Cardiac septum (tissue), 1 donor: ENCODE measurements at places on chromosomes 11 and 22. TPM values are rescaled to one million over a fixed set of nuclear protein-coding genes. Genes with fewer than 3 reads are reported as not detected.

The BBOX1 gene
- total RNA-seq, result not detected

The GALR3 gene
- total RNA-seq, result not detected

- DNase-seq, result peak; percentile 51
Observed at GRCh38 chr11:34234086-34234740, 123.6 kb downstream of the ABTB2 start.

DNA sequence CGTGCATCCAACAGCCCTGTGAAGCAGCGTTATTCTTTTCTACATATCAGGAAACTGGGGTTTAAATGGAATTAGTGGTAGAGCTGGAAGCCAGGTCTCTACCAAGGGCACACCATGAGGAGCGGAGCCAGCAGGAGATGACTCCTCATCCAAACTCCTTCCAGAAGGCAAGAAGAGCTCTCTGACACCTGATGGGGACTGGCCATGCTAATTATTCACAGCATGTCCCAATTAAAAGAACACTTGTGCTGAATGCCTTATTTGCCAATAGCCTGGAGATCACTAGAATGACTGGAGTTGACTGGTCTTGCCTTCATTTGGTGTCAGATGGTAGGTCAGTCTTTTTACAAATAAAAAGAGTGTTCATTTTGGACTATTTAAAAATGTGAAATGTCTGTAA is 32.9 kb upstream of the SLN start:
- DNase-seq, result no peak

DNA sequence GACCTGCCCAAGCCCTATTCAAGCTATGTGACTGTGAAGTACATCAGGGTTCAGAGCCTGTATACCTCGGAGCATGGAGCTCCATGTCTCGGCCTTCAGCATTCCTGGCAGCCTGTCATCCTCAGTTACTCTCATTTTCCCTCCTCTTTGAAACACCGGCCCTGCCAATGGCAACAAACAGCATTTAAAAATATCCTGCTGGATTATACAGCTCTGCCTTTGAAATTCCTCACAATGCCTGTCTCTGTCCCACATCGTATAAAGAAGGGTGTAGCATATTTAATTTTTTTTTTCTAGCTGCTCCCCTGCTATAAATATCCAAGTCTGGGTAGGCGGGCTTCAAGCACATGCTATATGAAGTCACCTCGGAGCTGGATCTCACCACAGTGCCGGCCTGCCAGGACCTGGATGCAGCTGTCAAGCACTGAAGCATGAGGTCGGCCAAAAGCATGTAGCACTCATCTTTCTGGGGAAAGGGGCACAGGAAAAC is 11.8 kb downstream of the ABTB2 start:
- DNase-seq, result no peak

GRCh38 chr22:29202212-29203192 is 3.2 kb upstream of the EMID1 start:
- DNase-seq, result no peak

DNA sequence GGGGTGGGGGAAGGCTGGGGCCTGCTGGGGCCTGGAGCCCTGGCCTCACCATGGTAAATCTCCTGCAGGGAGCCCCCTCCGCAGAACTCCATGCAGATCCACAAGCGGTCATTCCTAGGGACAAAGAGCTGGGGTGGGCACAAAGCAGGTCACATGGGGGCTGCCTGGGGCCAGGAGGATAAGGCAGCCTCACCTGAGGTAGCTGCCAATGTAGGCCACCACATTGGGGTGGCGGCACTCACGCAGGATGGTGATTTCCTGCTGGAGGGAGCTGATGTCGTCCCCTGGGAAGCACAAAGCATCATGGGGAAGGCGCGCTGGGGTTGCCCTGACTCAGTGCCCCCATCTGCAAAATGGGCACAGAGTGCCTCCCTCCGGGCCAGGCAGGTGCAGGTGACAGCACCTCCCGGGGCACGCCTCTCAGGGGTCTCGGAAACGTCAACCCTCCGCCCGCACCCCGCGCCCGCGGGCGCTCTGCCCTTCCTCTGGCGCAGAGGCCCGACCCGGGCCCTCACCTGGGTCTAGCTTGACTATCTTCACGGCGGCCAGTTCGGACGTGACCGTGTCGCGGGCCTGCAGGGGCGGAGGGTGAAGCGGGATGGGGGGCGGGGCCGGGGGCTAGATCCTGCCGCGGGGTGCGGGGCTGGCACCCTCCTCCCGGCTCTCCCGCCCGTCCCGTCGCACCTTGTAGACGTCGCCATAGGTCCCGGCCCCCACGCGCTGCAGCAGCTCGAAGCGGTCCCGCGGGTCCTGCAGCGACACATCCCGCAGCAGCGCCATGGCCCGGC is 450 bp downstream of the MAP4K2 start:
- no peak for DNase-seq

- DNase-seq, result peak; percentile 89
Observed at GRCh38 chr11:2531277-2531986, 86.6 kb downstream of the KCNQ1 start.

- DNase-seq, result no peak
Observed at GRCh38 chr11:111378185-111378860, 752 bp downstream of the POU2AF1 start.

DNA sequence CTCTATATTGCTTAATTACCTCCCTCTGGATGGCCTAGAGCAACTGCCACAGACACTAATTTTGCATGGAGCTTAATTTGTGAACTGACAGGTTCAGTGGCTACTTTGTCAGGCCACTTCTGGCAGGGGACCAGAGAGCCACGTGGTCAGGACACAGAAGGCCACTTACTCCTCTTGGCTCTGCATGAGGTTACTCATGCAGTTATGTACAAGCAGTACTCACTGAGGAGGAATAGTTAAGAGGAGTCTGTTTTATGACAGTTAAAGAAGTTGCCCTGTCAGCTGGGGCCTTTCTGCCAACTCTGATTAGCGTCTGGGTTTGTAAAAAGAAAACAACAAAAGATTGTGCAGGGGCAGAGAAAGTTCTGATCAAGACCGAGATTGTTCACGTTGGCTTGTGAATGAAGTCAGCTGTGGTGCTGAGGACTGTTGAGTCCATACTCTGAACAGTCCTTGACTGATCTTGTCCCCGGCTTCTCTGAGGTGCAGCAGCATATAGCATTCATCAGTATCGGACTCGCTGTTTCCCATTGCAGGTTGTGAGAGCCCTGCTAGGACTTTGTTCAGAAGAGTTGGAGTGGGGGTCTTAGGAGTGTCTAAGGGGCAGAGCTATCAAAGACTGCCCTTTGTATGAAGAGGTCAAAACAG is 41.4 kb downstream of the PPFIBP2 start:
- DNase-seq, result no peak

GRCh38 chr11:14370496-14370895 is 11.5 kb upstream of the RRAS2 start:
- no peak for DNase-seq
